Hepatocyte (in vitro differentiated cells): ENCODE measurements at places on chromosomes 6 and 20. TPM values are rescaled to one million over a fixed set of nuclear protein-coding genes. Genes with fewer than 3 reads are reported as not detected.

The LIN28B gene
- 8.6 and 8.9 TPM in 2 replicates for total RNA-seq

The CLIC5 gene
- total RNA-seq: 12.1 and 12.9 TPM in 2 replicates

The EMILIN3 gene
- 8.0 and 9.5 TPM in 2 replicates for total RNA-seq

The ULBP2 gene
- 0.10 and 1.1 TPM in 2 replicates for total RNA-seq

The LPIN3 gene
- 14.9 and 22.4 TPM in 2 replicates for total RNA-seq

The KHDC1L gene
- not detected in 2 replicates for total RNA-seq

The OR2B6 gene
- total RNA-seq: not detected in 2 replicates

The C20orf202 gene
- 1.4 and 1.6 TPM in 2 replicates for total RNA-seq

The PSORS1C1 gene
- 0.80 and 1.4 TPM in 2 replicates for total RNA-seq

The MLN gene
- total RNA-seq: 2.3 and 6.7 TPM in 2 replicates

The RNGTT gene
- total RNA-seq: 15.6 and 16.1 TPM in 2 replicates

The RAET1L gene
- total RNA-seq: not detected in 2 replicates

The FAXC gene
- total RNA-seq: 5.3 and 8.9 TPM in 2 replicates

The VSX1 gene
- not detected in 2 replicates for total RNA-seq

The PPP1R3G gene
- 0.47 and 0.48 TPM in 2 replicates for total RNA-seq

The TGM2 gene
- total RNA-seq: 120 and 133 TPM in 2 replicates

The CNR1 gene
- 4.4 and 5.2 TPM in 2 replicates for total RNA-seq

The NINL gene
- total RNA-seq: 23.2 and 27.1 TPM in 2 replicates

The SYCP2 gene
- total RNA-seq: 1.5 and 1.7 TPM in 2 replicates

The TDRD6 gene
- total RNA-seq: 0.08 and 0.20 TPM in 2 replicates

The MRPL2 gene
- 24.7 and 28.8 TPM in 2 replicates for total RNA-seq

The EYA4 gene
- total RNA-seq: 1.8 and 1.9 TPM in 2 replicates

The FAM110A gene
- total RNA-seq: 4.4 and 4.6 TPM in 2 replicates

The SSTR4 gene
- 0.24 and 0.53 TPM in 2 replicates for total RNA-seq

The ARFGEF3 gene
- 3.9 and 4.1 TPM in 2 replicates for total RNA-seq

The TMEM200A gene
- total RNA-seq: 28.5 and 32.9 TPM in 2 replicates

The RPP40 gene
- 6.3 and 24.8 TPM in 2 replicates for total RNA-seq

The C6orf58 gene
- 0.12 TPM in 1 of 2 replicates, not detected in the other for total RNA-seq

The ADAM33 gene
- 14.8 and 18.9 TPM in 2 replicates for total RNA-seq

The CLDN20 gene
- total RNA-seq: not detected in 2 replicates

The SEL1L2 gene
- total RNA-seq: not detected in 2 replicates

The RIPOR3 gene
- total RNA-seq: 4.3 and 5.6 TPM in 2 replicates

The TMX4 gene
- total RNA-seq: 25.7 and 27.5 TPM in 2 replicates

The CAGE1 gene
- total RNA-seq: 0.17 TPM in 1 of 2 replicates, not detected in the other

The ENPP3 gene
- 1.0 and 2.7 TPM in 2 replicates for total RNA-seq

The HLA-DQB1 gene
- total RNA-seq: 12.0 and 12.2 TPM in 2 replicates

The MYMX gene
- not detected in 2 replicates for total RNA-seq

The RAB32 gene
- total RNA-seq: 97.5 and 100 TPM in 2 replicates

The MMS22L gene
- total RNA-seq: 10.1 and 12.2 TPM in 2 replicates

The PAK1IP1 gene
- total RNA-seq: 14.0 and 16.0 TPM in 2 replicates

The HECA gene
- 21.7 and 27.8 TPM in 2 replicates for total RNA-seq

The RFX6 gene
- 5.1 and 6.8 TPM in 2 replicates for total RNA-seq

The SRMS gene
- not detected in 2 replicates for total RNA-seq

The DNAH8 gene
- total RNA-seq: 0.03 and 0.12 TPM in 2 replicates

The DDO gene
- total RNA-seq: 0.08 and 0.20 TPM in 2 replicates

The CENPW gene
- 1.8 and 7.3 TPM in 2 replicates for total RNA-seq

The HAO1 gene
- total RNA-seq: 0.72 and 2.7 TPM in 2 replicates

The SLC22A16 gene
- not detected in 2 replicates for total RNA-seq

The HFE gene
- 5.6 and 7.4 TPM in 2 replicates for total RNA-seq

The ZKSCAN8 gene
- total RNA-seq: 18.2 and 21.2 TPM in 2 replicates
